Epithelial cell of proximal tubule (primary cell): ENCODE measurements at places on chromosomes 11 and 22. TPM values are rescaled to one million over a fixed set of nuclear protein-coding genes. Genes with fewer than 3 reads are reported as not detected.

DNA sequence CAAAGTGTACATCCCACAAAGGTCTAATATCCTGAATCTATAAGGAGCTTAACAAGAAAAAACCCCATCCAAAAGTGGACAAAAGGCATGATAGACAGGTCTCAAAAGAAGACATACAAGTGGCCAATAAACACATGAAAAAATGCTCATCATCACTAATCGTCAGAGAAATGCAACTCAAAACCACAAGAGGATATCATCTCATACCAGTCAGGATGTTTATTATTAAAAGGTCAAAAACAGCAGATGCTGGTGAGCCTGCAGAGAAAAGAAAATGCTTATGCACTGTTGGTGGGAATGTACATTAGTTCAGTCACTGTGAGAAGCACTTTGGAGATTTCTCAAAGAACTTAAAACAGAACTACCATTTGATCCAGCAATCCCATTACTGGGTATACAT is 12.7 kb downstream of the LGALS12 start:
- DNase-seq = no peak

DNA sequence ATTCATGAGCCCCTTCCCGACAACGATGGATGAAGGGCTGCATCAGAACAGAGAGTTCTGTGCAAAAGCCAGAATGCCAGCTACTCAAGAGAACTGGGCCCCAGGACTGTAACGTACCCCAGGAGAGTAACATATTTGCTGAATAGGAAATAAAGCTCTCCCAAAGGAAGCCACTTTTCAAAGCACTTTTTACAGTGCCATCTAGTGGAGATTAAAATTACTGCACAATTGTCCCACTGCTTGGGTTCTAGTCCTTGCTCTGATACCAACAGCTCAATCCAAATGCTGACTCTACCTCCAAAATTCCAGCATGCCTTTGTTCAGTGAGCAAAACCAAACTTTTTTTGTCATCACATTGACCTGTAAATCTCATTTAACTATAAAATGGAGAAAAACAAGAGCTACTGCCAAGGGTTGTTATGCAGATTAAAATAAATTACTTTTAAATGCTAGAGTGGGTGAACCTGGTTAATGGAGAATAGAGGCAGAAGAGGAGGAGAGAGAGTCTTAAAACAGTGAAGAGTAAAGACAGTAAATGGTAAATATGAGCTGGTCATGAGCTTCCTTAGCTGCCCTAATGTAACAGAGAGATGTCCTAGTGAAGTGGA is 87.6 kb upstream of the FSHB start:
- DNase-seq = no peak

- no peak for DNase-seq
These were observed 20.1 kb upstream of the NCAM1 start for GRCh38 chr11:112941104-112941503.

The RPS19BP1 gene
- 126 and 197 TPM in 2 replicates for total RNA-seq

The ALDH3B1 gene
- total RNA-seq = 3.9 and 4.4 TPM in 2 replicates
